NCI-H1417 (cell line): ENCODE measurements at places on chromosomes 1 and 21.

- no peak for DNase-seq
Measured at GRCh38 chr1:89898150-89898549, 77.3 kb downstream of the LRRC8D start.

DNA sequence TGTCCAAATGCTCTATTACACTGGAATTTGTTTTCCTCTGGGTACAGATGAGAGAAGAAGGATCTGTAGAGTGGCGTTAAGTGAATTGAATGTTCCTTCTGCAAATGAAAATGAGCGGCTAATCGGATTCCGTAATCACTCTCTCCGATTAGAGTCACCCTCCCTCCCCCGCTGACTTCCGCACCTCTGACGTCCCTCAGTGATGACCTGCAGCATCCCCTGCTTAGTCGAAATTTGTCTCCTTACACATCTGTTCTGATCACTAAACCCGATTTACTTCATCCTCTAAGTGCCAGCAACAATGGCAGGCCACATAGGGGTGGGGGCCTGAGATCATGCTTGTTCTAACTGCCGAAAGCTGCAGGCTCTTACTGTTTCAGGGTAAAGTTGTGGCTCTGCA is 378.7 kb downstream of the SEC16B start:
- DNase-seq: no peak

DNA sequence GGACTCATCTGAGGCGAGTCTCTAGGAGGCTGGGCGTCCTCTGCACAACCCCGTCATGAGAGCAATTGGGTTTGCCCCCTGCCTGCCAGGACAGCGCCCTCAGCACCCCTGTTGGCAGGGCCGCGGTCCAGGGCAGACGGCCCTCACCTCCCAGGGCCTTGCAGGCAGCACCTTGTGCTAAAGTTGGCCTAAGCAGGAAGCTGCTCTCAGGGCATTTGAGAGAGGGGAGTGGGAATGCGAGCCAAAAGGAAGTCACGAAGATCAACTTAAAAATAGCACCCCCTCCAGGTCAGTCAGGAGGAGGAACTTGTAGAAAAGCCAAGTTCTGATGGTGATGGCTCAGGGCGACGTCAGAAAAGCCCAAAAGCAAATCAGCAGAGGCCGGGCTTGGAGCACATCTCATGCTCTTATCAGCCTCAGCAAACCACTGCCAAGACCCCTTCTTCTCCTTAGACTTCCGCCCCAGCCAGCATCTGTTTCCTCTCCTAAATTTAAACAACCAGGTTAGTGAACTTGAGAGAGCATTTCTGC is 12.6 kb upstream of the ADORA3 start:
- DNase-seq: no peak

DNA sequence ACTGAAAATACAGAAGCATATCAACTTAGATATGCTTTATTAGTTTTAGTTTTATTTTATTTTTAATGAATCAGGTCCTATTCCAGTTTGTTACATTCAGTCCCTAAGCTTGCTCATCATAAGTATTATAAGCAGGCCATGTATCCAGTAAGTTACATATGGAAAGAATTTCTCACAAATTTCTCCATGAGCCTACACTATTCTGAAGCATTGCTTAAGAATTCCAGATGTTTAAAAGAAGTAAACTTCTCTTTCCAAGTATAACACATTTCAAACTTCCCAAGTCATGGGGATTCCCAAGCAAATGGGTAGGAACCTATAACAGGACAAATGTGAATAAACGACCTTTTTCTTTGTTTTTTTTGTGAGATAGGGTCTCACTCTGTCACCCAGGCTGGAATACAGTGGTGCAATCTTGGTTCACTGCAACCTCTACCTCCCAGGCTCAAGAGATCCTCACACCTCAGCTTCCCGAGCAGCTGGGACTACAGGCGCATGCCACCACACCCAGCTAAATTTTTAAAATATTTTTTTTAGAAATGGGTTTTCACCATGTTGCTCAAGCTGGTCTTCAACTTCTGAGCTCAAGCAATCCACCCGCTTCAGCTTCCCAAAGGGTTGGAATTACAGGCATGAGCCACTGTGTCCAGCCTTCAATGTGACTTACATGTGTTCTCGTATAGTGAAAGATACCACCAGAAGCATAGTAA is 39.0 kb downstream of the ST7L start:
- DNase-seq: no peak

- no peak for DNase-seq
Measured at GRCh38 chr1:167076136-167076710, 14.0 kb downstream of the GPA33 start.

DNA sequence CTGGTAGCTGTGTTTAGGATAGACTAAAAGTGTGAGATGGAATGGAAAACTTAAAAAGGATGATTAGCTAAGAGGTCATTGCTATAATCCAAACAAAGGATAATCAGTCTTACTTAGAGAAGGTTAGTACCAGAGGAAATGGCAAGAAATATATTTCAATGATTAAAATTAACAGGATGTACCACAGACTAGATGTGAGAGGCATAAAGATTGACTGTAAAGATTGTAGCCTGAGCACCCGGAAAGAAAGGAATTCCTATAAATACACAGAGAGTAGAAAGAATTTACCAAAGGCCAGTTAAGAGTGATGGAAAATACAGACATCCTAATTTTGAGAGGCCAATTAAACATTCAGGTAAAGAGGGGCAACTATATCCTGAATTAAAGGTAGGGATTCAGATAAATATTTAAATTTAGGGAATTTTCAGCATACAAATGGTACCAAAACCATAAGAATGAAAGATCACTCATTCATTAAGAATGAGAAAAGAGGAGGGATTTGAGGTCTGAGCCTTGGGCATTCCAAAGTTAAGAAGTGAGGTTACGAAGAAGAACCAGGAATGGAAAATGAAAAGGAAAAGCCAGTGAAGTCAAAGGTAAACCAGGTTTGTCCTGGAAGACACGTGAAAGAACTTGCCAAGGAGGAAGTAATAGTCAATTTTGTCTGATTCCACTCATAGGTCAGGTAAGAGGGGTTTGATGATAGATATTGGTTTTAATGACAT is 46.4 kb upstream of the RGS1 start:
- no peak for DNase-seq

GRCh38 chr1:109501644-109502363 is 7.7 kb downstream of the AMIGO1 start:
- DNase-seq: no peak

GRCh38 chr1:94827434-94827833 is 7.3 kb downstream of the SLC44A3 start:
- DNase-seq: no peak

- DNase-seq: no peak
Measured at GRCh38 chr1:9332513-9333143, 39.9 kb downstream of the SPSB1 start.

- DNase-seq: no peak
Measured at GRCh38 chr1:14642712-14643111, 44.2 kb downstream of the KAZN start.

DNA sequence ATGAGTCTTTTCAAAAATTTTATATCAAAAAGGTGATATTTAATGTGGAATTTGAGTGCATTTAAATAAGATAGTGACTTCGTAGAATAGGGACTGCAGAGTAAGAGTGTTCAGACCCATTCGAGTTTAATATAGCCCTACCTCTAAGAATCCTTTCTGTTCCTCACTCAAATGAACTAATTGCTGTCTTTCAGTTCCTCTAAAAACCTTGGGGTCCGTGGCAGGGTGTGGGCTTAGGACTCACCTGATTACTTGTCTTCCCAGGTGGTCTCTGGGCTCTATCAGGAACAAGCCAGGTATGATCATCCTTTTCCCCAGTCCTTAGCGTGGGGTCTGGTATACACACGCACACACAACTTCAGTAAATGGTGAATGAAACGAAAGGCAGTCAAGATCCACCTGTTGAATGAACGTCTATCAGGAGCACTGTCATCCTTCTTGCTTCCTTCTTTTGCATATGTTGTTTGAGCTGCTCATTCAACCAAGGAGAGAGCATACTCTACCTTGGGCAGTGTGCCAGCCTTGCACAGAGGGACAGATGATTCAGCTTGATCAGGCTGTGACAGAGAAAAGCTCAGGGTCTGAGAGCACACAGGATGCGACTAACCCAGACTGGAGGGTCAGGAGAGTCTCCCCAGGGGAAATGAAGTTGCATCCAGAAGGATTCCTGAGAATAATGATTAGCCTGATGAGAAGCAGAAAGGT is 1.2 kb upstream of the RNF11 start:
- peak; percentile 77 for DNase-seq

DNA sequence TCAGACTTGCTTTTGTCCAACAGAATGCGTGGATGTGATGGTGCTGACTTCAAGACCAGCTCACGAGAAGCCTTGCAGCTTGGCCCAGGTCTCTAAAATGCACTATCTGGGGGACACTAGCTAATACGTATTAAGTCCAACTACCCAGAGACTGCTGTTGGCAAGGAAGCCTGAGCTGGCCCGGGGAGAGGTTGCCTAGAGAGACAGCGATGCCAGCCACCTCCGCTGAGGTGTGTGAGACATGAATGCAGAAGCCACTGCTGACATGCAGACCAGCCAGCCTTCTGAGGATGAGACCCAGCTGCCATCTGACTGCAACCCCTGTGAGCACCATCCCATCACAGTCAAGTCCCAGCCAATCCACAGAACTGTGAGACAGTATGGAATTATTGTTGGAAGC is 32.5 kb downstream of the THAP3 start:
- DNase-seq: no peak

- no peak for DNase-seq
Measured at GRCh38 chr1:243293941-243294722, 38.3 kb downstream of the SDCCAG8 start.

DNA sequence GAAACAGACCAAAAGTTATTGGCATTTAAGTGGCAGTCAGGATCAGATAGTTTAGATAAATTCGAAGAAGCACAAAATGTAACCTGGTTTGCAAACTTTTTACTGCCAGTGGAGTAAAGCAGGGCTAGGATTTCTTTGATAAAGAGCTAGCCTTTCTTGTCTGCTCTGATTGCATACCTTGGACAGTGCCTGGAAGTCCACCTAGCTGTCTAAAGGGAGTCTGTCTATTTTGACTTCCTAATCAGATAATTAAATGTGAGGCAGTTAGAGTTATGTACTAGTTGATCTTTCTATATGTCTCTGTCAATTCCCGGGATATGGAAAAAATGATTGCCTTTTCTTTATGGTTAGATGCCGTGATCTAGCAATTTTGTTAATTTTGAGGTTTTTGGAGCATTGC is 4.1 kb downstream of the GPSM2 start:
- no peak for DNase-seq

- DNase-seq: no peak
Measured at GRCh38 chr1:88579598-88579997, 104.5 kb upstream of the PKN2 start.

DNA sequence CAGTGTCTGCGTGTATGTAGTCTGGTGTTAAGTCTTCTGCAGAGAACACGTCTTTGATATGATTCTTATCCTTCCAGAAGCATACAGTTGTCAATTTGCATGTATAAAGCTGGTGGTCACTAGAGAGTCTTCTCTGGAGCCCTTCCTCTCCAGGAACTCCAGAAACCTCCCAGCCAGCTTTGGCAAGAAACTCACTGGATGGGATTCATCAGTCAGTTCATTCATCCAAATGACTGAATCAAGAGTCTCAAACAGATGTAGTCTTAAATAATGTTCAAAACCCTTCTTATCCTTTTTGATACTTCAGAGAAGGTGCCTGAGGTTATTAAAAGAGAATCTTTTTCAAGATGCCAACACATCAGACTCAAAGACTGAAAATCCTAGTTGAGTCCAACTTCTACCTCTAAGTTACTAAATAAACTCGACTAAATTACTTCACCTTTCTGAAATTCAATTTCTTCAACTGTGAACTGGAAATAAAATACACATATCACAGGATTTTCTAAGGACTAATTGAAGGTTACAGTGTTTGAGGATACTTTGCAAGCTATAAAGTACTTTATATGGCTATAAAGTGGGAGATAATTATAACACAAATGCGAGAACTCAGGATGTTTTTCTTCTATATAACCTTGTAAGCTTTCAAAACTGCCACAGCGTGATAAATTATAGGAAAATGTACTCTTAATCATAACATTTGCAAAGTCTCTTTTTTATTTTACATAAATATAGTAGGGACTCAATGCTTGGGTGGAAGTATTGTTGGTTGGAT is 252.4 kb downstream of the FGGY start:
- DNase-seq: no peak

DNA sequence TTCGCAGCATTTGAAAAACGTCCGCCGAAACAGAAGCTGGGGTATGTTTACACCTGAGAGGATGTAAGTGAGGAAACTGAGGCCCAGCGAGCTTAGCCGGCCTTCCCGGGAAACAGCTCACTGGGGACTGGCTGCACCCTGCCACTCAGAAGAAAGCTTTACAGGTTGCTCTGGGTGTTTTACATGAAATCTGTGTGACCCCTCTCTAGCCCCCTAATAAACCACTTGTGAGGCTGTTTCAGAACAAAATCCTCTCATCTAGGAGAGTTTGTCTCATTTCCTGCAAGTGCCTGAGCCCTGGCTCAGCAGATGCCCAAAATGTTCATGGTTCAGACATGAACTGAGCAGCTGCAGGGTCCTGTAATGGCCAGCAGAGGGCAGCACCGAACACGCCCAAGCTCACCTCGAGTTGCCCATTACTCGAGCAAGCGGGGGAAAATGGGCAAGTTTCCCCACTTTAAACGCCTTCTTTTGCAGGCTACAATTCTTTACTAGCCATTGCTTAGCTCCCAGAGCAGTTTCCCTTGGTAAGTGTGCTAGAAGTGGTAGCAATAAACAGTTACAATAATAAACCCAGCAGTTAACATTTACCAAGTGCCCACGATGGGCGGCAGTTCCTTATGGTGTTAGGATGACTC is 76.4 kb downstream of the FHAD1 start:
- DNase-seq: peak; percentile 54

DNA sequence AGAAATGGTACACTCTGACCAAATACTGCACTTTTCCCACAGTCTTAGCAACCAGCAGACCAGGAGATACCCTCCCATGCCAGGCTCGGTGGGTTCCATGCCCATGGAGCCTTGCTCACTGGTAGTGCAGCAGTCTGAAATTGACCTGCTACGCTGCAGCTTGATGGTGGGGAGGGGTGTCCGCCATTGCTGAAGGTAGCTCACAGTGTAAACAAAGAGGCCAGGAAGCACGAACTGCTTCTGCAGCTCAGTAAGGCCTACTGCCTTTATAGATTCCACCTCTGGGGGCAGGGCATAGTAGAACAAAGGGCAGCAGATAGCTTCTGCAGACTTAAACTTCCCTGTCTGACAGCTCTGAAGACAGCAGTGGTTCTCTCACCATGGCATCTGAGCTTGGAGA is 12.3 kb upstream of the IFI44L start:
- DNase-seq: no peak
